ENCODE measurements at places on chromosomes 16 and 17.

DNA sequence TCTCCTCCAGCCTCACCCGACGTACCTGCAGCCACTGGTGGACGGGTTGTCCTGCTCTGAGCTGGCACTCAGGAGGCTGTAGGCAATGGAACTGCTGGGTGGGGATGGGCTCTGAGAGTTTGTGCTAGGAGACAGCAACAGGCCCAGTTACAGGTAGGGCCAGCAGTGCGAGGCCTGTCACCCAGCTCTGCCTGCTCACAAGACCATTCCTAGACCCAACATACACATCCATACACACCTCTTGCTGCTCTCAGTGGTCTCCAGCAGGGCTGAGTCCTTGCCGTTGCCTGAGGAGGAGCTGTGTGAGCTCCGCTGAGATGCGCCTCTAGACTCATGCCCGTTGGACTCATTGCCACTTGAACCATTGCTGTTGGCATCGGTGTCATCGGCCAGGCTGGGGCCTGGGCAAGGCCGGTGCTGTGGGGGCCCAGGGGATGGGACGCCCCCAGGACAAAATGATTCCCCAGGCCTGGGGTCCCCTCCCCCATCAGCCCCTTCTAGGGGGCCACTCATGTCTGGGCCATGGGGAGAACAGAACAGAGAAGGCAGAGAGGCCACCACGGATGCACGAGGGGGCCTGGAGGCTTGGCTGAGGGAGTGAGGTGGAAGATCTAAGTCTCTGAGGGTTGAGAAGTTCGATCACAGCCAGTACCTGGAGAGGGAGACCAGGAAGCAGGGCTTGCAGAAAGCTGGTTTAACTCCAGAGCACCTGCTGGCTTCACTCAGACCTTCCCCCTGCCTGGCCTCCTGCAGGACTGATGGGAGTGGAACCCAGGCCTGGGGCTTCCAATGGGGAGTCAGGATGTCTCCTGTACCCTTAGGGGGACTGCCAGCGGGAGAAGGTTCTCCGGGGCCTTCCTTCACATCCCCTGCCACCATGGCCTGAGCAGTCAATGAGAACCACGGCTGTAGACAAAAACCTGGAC, 1.7 kb downstream of the PER1 start:
- DNase-seq, result no peak

- DNase-seq, result no peak
These were observed 45.1 kb upstream of the ZC3H18 start for GRCh38 chr16:88524973-88525662.

- DNase-seq, result no peak
These were observed 13.2 kb downstream of the PELP1 start for GRCh38 chr17:4690745-4691144.

DNA sequence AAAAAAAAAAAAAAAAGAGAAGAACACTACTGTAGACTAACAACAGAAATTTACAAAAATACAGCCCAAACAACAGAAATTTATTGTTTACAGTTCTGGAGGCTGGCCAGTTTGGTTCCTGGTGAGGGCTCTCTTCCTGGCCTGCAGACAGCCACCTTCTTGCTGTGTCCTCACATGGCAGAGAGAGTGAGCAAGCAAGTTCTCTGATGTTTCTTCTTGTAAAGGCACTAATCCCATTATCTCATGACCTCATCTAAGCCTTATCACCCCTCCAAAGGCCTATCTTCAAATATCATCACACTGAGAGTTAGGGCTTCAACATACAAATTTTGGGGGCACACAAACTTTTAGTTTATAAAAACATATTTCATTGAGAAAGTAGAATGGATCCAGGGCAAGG, 7.3 kb downstream of the ARSG start:
- no peak for DNase-seq

DNA sequence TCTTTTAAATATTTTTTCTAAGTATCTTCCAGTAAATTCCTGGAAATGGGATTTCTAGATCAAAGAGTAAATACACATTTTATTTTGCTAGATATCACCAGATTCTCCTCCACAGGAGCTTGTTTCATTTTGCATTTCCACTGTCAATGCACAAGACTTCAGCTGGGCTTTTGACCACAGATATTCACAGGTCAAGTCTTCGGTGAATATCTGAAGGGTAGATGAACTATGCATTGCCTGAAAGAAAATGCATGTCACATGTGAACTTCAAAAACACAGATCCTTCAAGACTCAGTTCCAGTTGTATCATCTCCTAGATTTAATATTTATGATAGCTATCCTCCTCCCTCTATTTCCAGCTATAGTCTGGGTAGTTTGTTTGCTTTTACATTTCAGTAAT, 963.6 kb upstream of the GOT2 start:
- no peak for DNase-seq

GRCh38 chr17:8012996-8013640, 10.7 kb downstream of the GUCY2D start:
- no peak for DNase-seq

- DNase-seq, result no peak
These were observed 7.2 kb downstream of the MPO start for GRCh38 chr17:58273453-58274104.
